ENCODE measurements at places on chromosomes 11 and 22.

GRCh38 chr11:44952500-44953260, 2.0 kb upstream of the TP53I11 start:
- DNase-seq, result no peak

DNA sequence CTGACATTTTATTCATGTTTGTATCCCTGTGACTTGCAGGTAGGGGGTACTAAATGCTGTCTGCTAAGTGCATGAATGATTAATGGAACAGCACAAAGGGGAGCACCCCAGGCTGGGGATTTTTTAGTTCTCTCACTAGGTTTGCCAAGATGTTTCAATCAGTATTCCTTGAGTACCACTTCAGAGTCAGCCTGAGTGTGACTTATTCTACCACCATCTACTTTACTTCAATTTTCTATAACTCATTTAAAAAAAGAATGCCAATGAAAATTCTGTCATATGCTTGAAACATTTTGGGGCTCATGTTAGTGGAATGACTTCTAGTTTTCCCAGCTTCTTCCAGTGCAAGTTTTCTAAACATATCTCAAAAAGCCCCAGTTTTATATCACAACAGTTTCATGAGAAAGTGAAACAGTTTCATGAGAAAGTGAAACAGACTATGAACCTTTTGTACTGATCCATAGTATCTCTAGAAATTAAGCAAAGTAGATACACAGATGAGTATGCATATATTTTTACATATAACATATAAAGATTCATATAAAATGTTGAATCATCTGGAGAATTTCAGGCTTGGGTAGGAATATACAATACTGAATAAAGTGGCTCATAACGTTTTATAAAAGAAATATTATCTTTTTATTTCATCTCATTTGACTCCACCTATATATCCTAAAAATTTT, 252.4 kb downstream of the GRM5 start:
- DNase-seq, result no peak

- no peak for DNase-seq
These were observed 3.2 kb upstream of the ETS1 start for GRCh38 chr11:128590587-128590986.

DNA sequence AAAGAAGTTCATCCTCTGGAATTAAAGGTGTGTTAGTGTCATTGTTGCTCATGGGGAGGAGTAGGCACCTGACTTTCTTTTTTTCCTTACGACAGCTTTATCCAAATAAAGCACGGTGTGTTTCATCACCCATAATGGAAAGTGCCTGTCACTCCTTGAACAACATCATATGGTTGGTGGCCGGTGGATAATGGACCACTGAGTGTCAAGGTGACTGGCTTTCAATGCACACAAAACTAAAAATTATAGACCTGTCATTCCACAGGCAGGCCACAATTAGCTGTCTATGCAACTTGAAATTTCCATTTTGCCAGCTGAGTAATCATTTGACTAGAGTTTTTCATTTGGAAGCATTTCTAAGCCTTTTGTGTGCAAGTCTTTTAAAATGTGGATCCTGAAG, 45.0 kb upstream of the MPPED2 start:
- no peak for DNase-seq

GRCh38 chr22:19167106-19167869, 11.2 kb downstream of the SLC25A1 start:
- no peak for DNase-seq

- peak; percentile 44 for DNase-seq
These were observed 30.4 kb downstream of the PAAF1 start for GRCh38 chr11:73907191-73907590.

GRCh38 chr11:19237813-19238212, 2.9 kb downstream of the E2F8 start:
- no peak for DNase-seq

DNA sequence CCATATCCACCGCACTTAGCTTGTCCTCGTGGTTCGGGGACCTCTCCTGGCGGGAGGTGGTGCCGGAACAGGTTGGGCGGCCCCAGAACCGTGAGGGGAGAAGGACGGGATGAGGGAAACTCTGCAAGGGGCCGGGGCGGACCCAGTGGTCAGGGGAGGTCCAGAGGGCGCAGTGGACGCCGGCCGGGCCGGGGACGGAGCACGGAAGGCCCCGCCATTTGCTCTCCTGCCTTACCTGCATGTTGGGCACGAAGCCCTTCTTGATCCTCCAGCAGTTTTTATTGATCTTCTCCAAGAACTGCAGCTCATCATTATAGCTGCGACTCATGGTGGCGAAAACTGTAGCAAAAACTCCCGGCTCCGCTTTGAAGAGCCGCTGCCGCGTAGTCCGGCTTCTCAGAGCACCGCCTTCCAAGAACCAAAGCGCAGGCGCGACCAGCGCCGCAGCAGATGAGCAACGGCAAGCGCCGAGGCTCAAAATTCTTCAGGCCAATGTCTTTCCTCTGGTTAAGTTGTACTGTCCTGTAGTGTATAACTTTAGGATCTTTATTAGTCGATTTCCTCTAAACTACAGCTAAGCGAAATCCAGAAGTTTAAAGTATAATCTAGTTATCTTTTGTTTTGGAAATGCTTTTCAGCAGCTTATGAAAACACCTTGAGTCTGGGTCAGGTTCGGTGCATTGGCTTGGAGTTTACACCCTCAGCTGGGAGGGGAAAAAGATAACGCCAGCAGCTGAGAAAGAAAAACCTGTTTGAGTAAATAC, at the start of gene RTCB:
Gene RTCB, minus strand, starts transcription at position 419 of the 764 bp plus-strand sequence. Its CDS starts 91 bp downstream, at position 328.
- DNase-seq, result peak; percentile 91

DNA sequence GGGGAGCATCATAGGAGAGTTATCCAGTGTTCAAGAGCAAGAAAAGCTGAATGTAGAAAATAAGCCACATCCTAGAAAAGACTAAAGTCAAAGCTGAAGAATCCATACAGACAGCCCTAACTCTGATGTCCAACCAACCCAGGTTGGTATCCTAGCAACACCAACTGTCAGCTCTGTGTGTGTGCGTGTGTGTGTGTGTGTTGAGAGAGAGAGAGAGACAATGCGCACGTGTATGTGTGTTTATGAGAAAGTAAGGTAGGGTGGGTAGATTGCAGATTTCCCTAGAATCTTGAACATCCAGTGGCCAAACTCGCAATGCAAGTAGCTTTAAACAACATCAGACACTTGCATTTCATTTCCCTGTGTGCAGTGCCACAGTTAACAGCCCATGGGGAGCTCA, 274.9 kb downstream of the FAM181B start:
- DNase-seq, result no peak

DNA sequence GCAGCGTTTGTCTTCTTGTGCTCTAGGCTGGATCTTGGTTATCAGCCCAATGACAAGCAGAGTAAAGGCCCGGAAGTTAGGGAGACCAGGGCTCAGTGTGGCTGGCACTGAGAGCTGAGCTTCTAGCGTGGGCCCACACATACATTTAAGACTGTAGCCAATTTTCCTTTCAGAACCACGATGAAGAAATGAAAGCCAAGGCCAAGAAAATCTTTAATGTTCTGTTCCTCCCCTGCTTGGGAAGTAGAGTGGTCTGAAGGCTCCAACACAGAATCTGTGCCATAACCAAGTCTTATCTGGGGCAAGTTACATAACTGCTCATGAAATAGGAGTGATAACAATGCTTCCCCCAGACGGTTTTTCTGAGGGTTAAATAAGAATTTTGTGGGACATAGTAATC, 4.7 kb upstream of the ST3GAL4 start:
- DNase-seq, result no peak

GRCh38 chr11:44494785-44495184, 70.7 kb upstream of the CD82 start:
- DNase-seq, result no peak

DNA sequence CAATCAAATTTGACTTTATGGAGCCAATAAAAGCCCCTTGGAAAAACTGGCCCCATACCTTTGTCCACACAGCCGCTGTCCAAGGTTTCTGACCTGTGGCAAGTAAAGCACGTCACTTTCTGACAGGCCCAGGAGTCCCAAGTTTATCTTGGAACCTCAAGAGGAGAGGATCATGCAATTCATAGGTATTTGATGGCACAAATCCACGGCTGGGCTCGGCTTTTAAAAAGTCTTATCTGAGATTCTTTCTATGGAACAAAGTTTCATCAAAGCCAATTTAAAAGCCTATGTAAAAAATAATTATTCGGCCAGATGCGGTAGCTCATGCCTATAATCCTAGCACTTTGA, 13.6 kb downstream of the TMEM138 start:
- DNase-seq, result no peak

DNA sequence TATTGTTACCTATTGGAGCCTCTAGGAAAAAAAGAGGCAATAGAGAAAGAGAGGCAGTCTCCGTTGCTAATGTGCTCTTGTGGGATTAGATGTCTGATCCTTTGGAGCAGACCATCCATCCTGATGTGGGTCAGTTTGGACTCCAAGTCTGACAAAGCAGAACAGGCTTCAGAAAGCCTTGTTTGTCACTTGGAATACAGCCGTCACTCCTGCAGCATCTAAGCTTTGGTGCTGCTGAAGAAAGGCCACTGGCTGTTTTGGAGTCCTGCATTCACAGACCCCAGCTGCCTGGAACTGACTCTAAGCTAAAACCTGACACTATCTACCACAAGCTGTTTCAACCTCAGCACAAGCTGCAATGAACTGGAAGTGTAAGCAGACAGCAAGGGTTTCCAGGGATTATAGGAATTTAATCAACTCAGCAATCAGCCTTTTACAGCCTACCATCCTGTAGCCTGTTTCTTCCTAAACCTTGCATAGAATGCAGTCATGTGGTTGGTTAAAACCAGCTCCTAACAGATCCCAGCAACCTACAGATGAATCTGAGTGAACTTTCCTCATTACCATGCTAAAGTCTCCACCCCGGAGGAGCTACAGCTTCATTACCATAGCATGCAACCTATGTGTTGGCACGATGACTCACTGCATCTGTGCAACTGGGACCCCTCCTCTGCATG, 3.7 kb upstream of the PLAAT4 start:
- no peak for DNase-seq

- DNase-seq, result no peak
These were observed 54.6 kb downstream of the CTSC start for GRCh38 chr11:88282747-88283515.

- no peak for DNase-seq
These were observed 14.9 kb downstream of the RAC2 start for GRCh38 chr22:37229012-37229804.

- DNase-seq, result no peak
These were observed 60.0 kb downstream of the SLC22A12 start for GRCh38 chr11:64650923-64651523.

GRCh38 chr11:73229321-73229895, 11.3 kb downstream of the P2RY2 start:
- DNase-seq, result no peak

GRCh38 chr11:112097734-112098528, 11.3 kb downstream of the SDHD start:
- no peak for DNase-seq

- DNase-seq, result no peak
These were observed 164.1 kb upstream of the NCAM1 start for GRCh38 chr11:112797092-112797491.

DNA sequence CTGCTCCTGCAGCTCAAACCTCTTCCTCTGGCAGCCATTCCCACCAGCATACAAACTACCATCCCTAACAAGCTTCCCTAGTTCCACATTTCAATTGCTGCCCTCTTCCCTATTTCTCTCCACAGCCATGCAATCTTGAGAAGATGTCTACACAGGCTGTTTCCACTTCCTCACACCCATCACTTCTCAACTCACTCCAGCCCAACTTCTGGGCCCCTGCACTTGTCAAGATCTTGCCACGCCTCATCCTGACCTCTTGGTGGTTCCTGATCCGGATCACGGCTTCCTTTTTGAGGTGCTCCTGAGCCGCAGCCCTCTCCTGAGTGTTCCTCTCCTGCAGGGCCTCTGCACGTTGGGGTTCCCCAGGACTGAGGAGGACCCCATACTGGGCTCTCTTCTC, 22.6 kb downstream of the RPL27A start:
- DNase-seq, result no peak

GRCh38 chr11:119445850-119446249, 22.9 kb upstream of the THY1 start:
- no peak for DNase-seq

GRCh38 chr11:120199613-120200012, 11.2 kb upstream of the OAF start:
- DNase-seq, result no peak

DNA sequence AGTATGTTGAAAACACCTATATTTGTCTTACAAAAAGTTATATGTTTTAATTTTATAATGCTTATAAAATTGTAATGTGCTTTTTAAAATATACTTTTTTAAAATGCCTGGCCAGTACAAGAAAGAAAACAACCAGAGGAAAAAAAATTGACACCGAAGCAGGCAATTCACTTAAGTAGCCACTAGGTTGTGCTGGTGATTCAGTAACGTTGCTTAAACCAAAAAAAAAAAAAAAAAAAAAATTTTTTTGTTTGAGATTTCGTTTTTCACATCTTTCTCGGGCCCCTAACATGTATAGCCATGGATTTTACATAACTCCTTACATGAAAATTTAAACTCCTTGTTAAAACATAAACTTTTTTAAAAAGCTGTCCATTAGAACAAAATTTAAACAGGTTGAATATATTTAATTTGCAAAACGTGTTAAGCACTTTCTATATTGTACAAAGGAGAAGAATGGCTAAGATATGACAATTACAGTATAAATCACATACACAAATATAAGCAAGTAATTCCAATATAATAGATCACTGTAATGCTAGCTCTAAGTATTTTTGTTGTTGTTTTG, 9.2 kb downstream of the OR8B4 start:
- DNase-seq, result no peak

Measured in hematopoietic multipotent progenitor cell treated with erythropoietin and hydrocortisone succinate and interleukin-3 and kit ligand, for 17 days (in vitro differentiated cells).